SW480 (cell line): ENCODE measurements at places on chromosomes 3 and 15.

- DNase-seq = no peak
These were observed 42.9 kb upstream of the ARPP21 start for GRCh38 chr3:35596335-35596995.

GRCh38 chr3:141796889-141797781 lies 33.9 kb downstream of the GRK7 start:
- DNase-seq = no peak

DNA sequence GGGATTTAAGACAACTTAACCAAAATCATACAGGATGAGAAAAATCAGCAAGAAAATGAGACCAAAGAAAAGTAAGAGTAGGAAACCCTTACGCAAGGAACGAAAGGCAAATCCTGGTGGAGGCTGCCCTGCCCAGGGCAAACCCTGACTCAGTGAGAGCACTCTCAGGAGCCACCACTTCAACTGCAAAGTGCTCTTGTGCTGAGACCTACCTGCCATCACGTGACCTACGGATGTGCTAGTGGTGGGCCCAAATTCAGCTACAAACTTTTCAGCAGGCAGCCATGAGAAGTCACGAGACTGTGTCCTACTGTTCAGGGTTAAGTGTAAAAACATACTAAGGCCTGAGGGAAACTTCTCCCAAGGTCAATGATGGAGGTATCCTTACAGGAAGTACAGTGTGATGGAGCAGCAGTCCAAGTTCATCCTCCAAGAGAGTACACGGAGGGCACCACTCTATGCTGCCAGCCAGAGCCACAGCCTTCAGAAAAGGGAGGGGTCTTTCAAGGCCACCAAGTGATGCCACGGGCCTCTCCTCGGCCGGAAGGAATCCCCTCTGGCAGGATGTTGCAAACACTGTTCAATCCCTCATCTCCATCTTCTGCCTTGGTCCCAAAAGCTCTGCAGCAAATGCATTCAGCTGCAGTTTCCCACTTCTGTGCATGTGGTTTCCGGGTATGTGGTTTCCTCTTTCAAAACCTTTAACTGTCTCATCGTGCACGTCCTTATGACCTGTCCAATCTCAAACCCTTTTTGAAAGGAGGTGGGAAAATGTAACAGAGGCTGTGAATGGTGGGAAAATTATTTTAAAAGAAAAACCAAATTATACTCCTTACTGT lies 9.5 kb downstream of the CHSY1 start:
- no peak for DNase-seq

- no peak for DNase-seq
These were observed 763.3 kb upstream of the CFAP20DC start for GRCh38 chr3:59813148-59813538.
